Smooth muscle cell of the brain vasculature (primary cell): ENCODE measurements at places on chromosomes 4 and X.

- DNase-seq, result no peak
Measured at GRCh38 chr4:150491132-150492049, 90.6 kb upstream of the MAB21L2 start.

GRCh38 chr4:87932718-87933141, 42.8 kb upstream of the SPP1 start:
- no peak for DNase-seq

- no peak for DNase-seq
Measured at GRCh38 chr4:6390356-6390755, 82.1 kb downstream of the PPP2R2C start.

DNA sequence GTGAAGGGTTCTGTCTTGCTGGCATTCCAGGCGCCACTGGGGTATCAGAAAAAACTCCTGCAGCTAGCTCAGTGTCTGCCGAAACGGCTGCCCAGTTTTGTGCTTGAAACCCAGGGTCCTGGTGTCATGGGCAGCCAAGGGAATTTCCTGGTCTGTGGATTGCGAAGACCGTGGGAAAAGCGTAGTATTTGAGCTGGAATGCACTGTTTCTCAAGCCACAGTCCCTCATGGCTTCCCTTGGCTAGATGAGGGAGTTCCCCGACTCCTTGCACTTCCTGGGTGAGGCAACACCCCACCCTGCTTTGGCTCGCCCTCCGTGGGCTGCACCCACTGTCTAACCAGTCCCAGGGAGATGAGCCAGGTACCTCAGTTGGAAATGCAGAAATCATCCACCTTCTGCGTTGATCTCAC, 40.1 kb downstream of the NOP14 start:
- DNase-seq, result peak; percentile 26

DNA sequence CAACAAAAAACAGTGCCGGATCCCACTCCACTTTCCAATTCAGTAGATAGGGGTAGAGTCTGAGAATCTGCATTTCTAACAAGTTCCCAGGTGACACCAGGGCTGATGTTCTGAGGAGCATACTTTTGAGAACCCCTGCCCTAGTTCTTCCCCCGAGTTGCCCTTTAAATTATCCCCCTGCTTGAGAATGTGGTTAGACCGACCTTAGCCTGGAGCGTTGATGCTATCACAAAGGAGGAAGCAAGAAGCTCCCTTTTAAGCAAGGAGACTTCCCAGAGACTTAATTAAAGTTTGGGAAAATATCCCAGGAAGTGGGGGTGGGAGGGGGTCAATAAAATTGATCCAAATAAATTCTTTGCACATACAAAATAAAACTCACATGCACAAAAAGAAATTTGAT, 485.9 kb downstream of the SMARCA1 start:
- no peak for DNase-seq

DNA sequence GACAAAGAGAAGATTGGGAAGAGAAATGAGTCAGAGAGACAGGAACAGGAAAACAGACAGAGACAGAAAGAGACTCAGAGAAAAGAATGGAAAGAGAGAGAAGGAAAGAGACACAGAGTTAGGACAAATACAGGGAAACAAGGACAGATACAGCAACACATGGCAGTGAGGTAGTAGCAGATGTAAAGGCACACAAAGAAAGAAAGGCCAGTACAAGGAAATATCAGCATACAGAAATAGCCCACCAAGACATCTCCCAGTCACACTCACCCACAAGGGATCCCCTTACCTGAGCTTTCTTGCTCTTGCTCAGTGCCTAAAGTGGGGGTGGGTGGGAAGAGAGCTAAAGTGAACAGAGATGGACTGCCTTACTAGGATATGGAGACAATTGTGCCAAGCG, 4.2 kb downstream of the GRIPAP1 start:
- no peak for DNase-seq

DNA sequence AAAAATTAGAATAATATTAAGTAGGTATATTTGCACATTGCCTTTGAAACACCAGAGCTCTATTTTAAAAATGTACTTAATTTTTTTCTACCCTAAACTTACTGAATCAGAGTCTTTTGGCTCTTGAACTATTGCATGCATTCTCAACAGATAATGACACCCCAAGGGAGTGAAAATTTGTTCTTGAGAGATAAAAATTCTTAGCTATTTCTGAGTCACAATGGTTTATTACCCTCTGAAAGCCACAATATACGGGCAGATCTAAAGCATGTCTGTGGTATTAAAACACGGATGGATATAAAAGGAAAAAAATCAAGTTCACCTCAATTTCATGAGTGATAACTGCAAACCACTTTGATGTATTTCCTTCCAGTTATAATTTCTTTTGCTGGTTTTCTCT, 636.3 kb upstream of the FTHL17 start:
- no peak for DNase-seq

DNA sequence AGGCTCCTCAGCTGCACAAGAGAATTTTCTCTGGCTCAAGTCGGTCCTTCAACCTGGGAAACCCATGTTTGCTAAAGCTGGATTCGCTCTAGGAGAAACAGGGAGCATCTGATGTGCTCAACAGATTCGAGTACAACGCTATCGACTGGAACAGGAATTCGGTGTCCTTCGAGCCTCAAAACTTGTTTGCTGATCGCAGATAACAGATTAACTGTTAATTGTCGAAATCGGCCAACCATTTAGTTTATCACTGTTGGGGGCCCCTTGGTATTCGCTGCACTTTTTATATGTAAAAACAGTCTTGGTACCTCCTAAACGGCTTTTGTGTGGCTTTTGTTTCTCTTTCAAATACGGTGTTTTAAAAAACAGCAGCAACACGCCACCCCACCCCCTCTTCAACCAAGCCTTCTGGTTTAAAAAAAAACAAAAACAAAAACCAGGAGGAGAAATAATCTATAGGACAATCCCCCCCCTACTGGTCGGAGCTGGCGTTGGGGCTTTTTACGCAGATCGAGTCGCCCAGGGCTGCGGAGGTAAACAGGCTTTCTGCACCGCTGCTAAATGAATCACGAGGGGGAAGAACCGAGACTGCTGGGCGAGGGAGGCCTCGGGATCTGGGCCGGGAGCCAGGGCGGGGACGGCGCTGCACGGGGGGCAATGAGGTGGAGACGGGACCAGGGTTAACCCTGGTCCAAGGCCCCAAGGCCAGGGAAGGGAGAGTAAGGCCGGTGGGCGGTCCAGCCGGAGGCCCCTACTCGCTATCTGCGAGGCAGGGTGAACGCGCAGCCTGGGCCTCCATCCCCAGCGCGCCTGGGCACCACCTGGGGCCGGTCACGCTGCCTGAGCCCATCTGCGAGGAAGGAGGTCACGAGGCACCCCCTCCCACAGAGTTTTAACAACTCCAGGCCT, 71.7 kb upstream of the BCOR start:
- peak; percentile 62 for DNase-seq

DNA sequence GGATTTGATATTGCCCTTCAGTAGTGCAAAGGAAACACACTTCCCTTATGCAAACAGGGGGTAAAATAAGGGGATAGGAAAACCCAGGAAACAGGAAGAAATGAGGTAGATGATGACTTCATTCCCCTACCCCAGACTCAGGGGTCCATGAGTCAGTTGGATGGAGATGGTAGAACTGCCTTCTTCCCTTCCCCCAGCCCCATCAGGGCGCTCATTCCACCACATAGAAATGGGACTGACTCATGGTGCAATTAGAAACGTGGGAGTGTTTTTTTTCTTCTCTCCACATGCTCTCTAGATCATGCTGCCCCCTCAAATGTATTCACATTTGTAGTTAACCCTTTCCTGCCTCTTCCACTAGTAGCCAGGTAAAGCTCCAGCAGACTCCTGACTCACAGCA, 23.1 kb upstream of the ARMCX2 start:
- no peak for DNase-seq

- no peak for DNase-seq
Measured at GRCh38 chrX:20743046-20743445, 476.3 kb upstream of the RPS6KA3 start.
